ENCODE measurements at places on chromosomes 12 and 14.

DNA sequence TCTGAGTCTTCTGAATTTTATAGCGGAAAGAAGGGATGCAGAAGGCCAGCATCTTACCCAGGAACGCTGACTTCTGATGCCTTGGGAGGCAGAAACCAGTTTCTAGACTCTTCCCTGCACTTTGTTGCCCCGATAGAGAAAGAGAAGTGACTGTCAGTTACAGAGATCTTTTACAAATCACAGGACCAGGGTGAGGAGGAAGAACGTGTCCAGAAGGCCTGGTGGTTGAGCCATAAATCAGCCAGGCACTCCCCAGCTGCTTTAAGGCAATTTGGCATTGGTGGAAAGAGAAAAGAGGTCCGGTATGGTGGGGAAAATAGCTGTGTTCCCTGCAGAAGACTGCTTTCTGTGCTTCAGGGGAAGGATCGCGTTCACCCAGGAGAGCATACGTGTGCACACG, 88.7 kb upstream of the KCNA1 start:
- no peaks in the 10 kb centered on the region for H3K4me1 ChIP-seq
- no peak overlapping the region for H3K4me3 ChIP-seq
- DNase-seq = no peak
- H3K36me3 ChIP-seq = no peaks in the 10 kb centered on the region
- H3K27ac ChIP-seq = no peak overlapping the region

- no peaks in the 10 kb centered on the region for H3K4me1 ChIP-seq
- H3K27ac ChIP-seq = no peak overlapping the region
Observed at GRCh38 chr12:79371226-79371625, 319.5 kb downstream of the PAWR start.

- no peaks in the 10 kb centered on the region for H3K36me3 ChIP-seq
- H3K27ac ChIP-seq = peak overlapping the region; percentile 3
- no peak for DNase-seq
Observed at GRCh38 chr12:91778938-91779400, 366.7 kb downstream of the BTG1 start.

DNA sequence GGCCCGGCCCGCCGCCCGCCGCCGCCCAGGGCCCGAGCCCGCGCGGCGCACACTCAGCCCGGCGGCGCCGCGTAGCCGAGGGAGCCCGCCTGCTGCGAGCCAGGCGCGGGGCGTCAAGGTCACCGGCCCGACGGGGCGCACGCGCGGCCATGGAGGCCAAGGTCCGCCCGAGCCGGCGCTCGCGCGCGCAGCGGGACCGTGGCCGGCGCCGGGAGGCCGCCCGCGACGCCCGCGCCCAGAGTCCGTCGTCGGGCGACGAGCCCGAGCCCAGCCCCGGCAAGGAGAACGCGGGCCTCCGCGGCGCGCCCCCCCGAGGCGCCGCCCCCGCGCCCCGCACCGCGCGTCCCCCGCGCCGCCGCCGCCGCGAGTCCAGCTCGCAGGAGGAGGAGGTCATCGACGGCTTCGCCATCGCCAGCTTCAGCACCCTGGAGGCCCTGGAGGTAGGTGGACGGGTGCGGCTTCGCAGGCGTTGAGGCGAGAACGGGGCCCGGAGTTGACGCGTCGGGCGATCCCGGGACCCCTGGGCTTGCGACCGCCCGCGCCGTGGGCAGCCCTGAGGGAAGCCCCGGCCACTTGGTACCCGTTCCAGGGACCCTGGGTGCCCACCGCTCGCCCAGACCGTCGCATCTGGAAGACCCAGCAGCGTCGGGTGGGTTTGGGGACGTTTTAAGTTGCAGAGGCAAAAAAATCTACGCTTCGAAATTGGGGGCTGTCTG, 629 bp downstream of the FBRSL1 start:
- H3K27me3 ChIP-seq = no peaks in the 10 kb centered on the region
- H3K36me3 ChIP-seq = no peaks in the 10 kb centered on the region
- peak overlapping the region; percentile 77 for H3K4me3 ChIP-seq
- DNase-seq = no peak

DNA sequence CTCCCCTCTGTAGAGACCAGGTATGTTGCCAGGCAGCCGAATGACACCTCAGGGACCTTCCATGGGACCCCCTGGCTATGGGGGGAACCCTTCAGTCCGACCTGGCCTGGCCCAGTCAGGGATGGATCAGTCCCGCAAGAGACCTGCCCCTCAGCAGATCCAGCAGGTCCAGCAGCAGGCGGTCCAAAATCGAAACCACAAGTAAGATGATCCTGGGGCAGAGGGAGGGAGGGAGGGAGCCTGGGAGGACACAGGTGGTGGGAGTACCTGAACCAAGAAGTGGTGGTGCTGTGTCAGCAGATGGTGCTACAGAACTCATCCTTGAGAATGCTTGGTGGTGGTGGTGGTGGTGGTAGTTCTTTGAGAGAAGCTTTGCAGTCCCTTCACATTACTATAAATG, 1.0 kb downstream of the SMARCD1 start:
- no peaks in the 10 kb centered on the region for H3K27me3 ChIP-seq

- no peak overlapping the region for H3K4me3 ChIP-seq
- no peak for DNase-seq
- H3K27me3 ChIP-seq = no peaks in the 10 kb centered on the region
- no peaks in the 10 kb centered on the region for H3K36me3 ChIP-seq
- no peak overlapping the region for H3K27ac ChIP-seq
Observed at GRCh38 chr12:79367032-79367589, 323.7 kb downstream of the PAWR start.

GRCh38 chr14:51304941-51305340, 64.9 kb downstream of the TMX1 start:
- no peak overlapping the region for H3K4me3 ChIP-seq
- H3K27ac ChIP-seq = no peak overlapping the region
- peaks cover 3% of the 10 kb centered on the region for H3K4me1 ChIP-seq
- H3K27me3 ChIP-seq = no peaks in the 10 kb centered on the region
- no peak for DNase-seq

GRCh38 chr14:77369285-77369684, 7.6 kb downstream of the TMED8 start:
- H3K4me1 ChIP-seq = no peaks in the 10 kb centered on the region
- DNase-seq = no peak
- H3K27me3 ChIP-seq = no peaks in the 10 kb centered on the region
- H3K4me3 ChIP-seq = no peak overlapping the region
- H3K27ac ChIP-seq = no peak overlapping the region
- H3K36me3 ChIP-seq = no peaks in the 10 kb centered on the region

All from upper lobe of right lung (tissue), 1 donor.